C1 segment of cervical spinal cord (tissue), 14 donors: ENCODE measurements at places on chromosomes 7 and 10.

DNA sequence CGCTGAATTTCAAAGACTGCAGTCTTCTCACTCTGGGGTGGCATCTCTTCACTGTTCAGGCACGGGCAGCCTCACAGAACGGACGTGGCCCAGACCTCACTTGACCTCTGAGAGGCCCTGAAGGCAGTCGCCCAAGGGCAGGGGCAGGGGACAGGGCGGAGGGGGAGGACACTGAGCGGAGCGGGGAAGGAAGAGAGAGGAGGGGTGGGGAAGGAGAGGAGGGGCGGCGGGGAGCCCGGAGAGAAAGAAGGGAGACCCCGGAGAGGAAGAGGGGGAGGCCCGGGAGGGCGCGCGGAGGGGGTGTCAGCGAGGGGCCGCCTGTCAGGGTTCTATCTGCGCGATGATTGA is 58.7 kb upstream of the COMTD1 start:
- no peak for DNase-seq

DNA sequence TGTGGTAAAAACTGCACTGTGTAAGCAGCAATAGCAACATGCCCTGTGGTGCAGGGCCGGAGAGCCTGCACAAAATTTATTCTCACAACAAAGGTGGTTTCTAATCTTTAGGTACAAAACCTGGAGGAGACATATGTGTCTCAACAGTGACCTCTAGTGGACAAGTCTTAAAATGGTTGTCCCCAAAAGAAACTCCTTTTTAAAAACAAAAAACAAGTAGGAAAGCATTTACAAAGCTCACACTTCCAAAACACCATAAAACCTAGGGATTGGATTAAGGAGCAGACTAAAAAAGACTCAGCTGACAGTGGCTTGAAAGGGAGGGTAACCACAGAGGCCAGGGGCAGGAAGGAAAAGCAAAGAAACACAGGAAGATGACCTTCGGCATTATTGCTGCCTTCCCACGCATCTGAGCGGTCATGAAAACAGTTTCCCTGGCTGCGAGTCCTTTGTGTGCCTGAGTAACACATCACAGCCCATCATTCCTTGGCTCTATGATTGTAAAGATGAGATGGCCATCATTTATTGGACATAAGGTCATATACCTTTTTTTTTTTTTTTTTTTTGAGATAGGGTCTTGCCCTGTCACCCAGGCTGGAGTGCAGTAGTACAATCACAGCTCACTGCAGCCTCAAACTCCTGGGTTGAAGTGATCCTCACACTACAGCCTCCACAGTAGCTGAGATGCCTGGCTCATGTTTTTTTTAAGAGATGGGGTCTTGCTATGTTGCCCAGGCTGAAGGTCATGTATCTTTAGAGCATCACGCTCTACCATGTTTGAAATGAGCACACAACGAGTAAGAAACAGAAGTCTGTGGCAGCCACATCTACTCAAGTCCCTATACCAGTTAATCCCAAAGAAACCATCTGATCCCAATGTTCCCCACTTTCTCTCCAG is 39.5 kb downstream of the RSU1 start:
- DNase-seq = no peak

DNA sequence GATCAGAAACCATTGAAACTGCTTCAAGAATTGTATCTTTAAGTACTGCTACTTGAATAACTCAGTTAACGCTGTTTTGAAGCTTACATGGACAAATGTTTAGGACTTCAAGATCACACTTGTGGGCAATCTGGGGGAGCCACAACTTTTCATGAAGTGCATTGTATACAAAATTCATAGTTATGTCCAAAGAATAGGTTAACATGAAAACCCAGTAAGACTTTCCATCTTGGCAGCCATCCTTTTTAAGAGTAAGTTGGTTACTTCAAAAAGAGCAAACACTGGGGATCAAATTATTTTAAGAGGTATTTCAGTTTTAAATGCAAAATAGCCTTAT is 14.7 kb downstream of the HNRNPA2B1 start:
- no peak for DNase-seq

DNA sequence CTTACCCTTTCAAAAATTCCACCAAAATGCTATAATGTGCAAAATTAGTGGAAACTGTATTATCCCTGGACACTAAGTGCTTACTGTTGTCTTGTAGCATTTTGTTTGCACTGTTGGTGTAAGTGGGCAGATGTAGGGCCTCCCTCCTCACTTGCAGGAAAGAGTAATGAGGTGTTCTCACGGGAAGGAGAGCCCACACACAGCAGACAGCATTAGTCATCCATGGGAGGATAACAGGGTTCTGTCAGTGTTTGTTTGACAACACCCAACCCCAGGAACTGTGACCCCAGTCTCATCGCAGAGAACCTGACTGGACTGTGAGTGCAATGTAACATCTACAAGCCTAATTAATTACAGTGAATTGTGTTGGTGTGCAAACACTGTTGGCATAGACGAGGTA is 58.7 kb upstream of the VSTM2A start:
- no peak for DNase-seq

GRCh38 chr7:138798836-138799235 is 840 bp upstream of the ATP6V0A4 start:
- DNase-seq = no peak

GRCh38 chr7:131357282-131357880 is 29.7 kb downstream of the MKLN1 start:
- no peak for DNase-seq

- no peak for DNase-seq
Measured at GRCh38 chr7:105776068-105776790, 100.2 kb downstream of the ATXN7L1 start.

GRCh38 chr7:131493581-131493980 is 62.8 kb downstream of the PODXL start:
- DNase-seq = no peak

- no peak for DNase-seq
Measured at GRCh38 chr7:24440892-24441291, 132.4 kb upstream of the PALS2 start.

DNA sequence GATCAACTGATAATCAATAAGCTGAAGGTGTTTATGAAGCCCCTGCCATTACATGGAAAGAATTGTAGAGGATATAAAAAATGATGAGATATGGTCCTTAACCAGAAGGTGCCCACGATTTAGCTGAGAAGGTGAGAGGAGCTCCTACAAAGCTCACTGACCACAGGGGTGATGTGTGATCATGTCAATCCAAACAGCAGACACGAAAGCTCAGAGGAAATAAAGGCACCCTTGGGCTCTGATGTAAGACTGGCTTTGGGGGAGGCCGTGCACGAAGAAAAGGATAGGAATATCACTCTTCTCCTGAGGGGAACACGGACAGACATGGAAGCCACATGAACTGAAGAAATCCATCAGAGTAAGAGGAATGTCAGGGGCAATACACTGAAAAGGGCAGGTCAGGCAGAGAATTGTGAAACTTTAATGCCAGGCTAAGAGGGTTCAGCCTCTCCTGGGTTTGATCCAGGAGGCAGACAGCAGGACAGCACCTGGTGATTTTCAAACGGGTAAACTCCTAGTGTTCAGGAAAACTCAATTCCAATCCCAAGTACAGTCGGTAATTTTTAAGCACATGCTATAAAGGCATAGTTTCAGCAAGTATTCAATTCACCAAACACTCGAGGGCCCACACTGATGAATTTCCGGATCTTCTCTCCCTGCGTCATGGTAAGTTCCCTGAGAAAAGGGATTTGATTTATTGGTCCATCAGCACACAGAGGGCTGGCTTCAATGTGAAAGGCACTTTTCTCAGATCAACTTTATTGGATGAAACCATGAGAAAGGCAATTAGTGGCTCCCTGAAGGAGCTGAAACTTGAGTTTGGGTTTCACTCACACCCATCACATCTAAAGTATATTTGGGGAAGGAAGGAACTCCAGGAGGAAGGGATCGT is 163.8 kb downstream of the PRPF18 start:
- DNase-seq = no peak
